ENCODE measurements at places on chromosomes 11 and 22. TPM values are rescaled to one million over a fixed set of nuclear protein-coding genes. Genes with fewer than 3 reads are reported as not detected.

Gene LDHAL6A
- not detected for total RNA-seq

DNA sequence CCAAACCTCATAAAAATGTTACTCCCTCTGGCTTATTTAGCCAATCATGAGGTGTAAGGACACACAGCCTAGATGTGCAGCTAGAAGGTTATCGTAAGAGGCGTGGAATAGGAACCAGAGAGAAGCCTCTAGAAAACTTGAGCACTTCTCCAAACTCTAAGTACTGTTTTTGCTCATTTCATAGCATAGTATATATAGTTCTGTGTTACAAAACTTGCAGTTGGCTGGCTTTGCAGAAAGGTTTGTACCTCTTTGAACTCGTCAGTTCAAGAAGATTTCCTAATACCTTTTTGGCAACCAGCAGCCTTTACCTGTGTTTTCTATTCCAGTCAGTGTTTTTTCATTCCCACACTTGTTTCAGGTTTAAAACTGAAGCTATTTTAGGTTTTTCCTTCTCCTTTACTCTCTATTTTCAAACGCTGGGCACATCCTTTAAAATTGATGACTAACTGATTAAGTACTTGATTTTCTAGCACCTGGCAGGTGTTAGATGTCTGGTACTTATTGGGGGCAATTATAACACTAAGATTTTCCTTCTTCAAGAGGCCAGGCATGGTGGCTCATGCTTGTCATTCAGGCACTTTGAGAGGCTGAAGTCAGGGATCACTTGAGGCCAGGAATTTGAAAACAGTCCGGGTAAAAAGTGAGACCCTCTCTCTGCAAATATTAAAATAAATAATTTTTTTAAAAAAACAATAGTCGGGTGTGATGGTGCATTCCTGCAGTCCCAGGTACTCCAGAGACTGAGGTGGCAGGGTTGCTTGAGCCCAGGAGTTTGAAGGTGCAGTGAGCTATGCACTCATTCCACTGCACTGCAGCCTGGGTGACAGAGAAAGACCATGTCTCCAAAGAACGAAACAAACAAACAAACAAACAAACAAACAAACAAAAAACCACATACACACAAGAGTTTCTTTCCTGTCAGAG lies 125.2 kb downstream of the LRRC4C start:
- DNase-seq, result no peak

DNA sequence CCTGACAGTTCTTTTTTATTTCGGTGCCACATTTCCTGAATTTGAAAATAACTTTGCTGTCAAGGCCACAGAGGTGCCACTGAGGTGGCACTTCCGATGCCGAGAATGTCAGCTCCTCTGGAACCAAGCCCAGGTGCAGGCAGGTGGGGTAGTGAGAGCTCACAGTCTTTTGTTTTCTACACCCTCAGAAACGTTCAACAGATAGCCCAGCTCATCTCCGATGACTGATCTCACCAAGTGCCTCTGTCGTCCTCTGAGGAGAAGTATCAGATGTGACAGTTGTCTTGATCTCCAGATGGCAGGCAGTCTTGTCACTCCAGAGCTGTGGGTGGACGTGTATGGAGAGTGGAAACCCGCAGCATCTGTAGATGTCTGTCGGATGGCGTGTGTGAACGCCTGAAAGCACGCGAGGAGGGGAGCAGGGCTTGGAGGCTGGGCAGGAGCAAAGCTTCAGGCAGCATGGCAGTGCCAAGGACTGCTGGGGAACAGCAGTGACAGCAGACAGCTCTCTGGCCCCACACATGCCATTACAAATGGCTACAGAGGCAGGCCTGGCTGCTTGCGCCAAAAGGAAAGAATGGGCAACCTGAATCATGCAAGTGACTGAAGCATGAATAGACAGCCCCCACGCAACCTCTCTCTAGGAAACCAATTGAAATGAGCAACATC lies 877.0 kb downstream of the OPCML start:
- no peak for DNase-seq

- peak; percentile 98 for DNase-seq
These were observed 49.3 kb downstream of the CABIN1 start for GRCh38 chr22:24060375-24060788.

Data from glomerular endothelial cell (primary cell).